ENCODE measurements at places on chromosomes 16 and 17.

- no peak for DNase-seq
These were observed 741 bp downstream of the PLK1 start for GRCh38 chr16:23679274-23679985.

DNA sequence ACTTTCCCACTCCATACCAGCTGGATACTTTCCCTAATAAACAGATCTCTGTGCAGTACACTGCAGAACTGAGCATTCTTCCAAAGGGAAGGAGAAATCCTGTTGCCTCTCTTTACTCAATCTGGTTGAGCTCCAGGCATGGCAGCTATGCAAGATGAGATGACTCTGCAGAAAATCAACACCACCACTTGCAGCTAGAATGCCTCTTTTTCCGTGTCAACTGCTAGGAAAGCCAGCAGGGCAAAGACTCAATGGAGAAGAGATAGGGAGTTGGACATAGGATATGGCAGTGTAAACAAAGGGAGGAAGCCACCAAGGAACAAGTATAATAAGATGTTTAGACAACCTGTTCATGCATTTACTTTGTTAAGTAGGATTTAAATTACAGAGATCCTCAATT lies 40.4 kb upstream of the CORO6 start:
- DNase-seq = no peak

DNA sequence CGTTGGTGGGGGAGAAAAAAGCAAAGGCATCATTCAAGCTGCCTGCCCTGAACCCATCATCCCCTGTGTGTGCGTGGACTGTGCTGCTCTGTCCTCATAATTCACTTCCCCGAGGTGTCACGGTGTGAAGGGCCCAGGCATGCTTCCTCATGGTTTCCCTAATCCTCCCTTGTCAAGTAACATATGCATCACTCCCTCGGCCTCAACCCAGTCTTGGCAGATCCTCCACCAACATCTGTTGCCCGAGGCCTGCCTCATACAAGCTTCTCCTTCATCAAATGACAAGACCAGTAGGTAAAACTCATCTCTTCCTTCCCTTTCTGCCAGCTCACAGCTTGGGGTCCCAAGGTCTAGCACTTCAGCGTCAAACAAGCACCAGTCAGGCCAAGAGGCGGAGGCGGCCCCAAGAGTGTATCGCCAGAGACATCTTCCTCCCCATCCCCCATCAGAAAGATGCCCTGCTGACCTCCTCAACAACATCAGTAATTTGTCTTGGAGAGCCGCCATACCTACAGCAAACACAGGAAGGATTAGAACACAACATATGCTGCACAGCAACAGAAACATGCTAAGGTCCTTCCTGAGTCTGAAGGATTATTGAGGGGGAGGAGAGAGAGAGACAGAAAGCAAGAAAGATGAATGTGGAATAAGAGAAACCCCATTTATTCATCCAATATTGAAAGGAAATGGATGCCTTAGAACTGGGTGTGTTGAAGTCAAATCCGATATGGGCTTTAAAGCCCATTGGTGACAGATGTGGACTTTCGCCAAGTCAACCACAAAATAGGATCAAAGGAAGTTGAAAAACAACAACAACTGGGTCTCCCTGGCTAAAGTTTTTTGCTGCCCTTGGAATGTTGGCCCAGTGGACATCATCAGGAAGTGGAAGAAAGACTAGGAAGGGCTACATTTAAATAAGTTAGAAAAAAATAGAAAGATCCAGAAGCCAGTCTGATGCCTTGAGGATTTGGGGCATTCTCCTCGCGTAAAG lies 38.4 kb downstream of the SOX9 start:
- DNase-seq = no peak

- no peak for DNase-seq
These were observed 1.5 kb upstream of the SLC38A8 start for GRCh38 chr16:84044118-84044488.

- DNase-seq = no peak
These were observed 78.3 kb upstream of the RPL38 start for GRCh38 chr17:74125156-74125555.

DNA sequence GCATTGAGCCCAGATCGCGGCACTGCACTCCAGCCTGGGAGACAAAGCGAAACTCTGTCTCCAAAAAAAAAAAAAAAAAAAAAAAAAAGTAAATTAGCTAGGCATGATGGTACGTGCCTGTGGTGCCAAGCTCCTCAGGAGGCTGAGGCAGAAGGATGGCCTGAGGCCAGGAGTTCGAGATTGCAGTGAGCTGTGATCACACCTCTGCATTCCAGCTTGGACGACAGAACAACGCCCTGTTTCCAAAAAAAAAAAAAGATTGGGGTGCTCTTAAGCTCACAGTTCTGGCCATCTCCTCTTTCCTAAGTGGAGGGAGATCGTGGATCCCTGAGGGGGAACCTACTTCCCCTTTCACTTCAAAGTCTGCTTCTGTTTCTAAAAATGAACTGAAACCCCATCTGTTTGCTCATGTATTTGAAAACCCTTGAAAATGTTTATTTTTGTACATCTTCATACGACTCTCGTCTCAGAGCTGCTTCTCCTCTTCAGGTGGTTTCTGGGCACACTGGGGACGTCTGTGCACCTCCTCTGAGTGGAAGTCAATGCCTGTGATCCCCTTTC lies 138.8 kb downstream of the PRKCA start:
- DNase-seq = no peak
